ENCODE measurements at places on chromosomes 3 and 15.

DNA sequence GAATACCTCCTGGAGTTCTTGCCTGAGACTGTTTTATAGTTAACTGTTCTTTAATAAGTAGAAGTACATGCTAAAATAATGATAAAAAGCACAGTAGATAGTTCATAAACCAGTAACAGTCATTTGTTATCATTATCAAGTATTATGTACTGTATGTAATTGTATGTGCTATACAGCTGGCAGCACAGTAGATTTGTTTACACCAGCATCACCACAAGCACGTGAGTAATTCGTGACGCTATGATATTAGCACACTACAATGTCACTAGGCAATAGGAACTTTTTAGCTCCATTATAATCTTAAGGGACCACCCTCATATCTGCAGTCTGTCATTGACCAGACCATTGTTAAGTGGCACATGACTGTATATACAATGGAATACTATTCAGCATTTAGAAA lies 534.7 kb downstream of the FHIT start:
- DNase-seq = no peak

- DNase-seq = no peak
These were observed 1.4 kb upstream of the HERC1 start for GRCh38 chr15:63835211-63835568.

DNA sequence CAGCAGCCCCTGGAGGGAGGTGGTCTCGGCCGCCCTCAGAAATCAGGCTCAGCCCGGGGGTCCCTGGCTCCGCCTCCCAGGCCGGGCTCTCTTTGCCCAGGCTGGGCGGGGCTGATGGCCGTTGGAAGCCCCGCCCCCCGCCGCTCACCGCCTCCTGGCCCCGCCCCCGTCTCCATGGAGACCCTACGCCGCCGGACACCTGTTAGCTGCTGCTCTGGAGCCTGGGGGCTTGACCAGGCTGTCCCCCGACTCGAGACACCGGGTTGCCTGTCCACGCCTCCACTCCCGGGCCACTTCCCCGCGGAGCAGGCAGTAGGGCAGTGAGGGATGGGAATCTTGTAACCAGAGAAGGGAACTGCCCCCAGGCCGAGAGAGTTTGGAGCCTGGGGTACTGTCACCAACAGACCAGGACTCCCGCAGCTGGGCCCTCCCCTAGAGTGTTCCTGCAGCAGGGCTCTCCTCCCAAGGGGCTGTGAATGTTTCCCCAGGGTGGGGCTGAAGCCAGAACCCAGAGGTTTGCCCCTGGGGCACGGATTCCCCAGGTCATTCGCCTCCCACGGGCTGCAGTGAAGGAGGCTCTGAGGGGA lies 27.8 kb upstream of the RPL32 start:
- DNase-seq = peak; percentile 75

- DNase-seq = no peak
These were observed 503.4 kb upstream of the SEMA6D start for GRCh38 chr15:47213883-47214282.

DNA sequence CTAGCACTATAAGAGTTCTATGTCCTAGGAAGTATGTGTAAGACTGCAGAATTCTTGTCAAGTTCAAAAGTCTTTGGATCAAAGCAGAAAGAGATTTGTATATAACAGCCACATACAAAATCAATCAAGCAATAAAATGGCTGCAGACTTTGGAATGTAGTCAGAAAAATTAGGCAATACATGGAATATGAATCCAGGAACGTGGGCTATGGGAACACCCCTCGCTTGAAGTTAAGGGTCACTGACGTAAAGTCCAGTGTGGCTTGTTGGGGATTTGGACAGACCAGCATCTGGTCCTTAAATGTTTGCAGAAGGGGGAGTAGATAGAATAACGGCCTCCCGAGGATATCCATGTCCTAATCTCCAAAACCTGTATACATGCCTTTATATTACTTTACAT lies 178.6 kb downstream of the ADAMTS9 start:
- no peak for DNase-seq

- no peak for DNase-seq
These were observed 79.9 kb upstream of the HACD2 start for GRCh38 chr3:123664753-123665152.

DNA sequence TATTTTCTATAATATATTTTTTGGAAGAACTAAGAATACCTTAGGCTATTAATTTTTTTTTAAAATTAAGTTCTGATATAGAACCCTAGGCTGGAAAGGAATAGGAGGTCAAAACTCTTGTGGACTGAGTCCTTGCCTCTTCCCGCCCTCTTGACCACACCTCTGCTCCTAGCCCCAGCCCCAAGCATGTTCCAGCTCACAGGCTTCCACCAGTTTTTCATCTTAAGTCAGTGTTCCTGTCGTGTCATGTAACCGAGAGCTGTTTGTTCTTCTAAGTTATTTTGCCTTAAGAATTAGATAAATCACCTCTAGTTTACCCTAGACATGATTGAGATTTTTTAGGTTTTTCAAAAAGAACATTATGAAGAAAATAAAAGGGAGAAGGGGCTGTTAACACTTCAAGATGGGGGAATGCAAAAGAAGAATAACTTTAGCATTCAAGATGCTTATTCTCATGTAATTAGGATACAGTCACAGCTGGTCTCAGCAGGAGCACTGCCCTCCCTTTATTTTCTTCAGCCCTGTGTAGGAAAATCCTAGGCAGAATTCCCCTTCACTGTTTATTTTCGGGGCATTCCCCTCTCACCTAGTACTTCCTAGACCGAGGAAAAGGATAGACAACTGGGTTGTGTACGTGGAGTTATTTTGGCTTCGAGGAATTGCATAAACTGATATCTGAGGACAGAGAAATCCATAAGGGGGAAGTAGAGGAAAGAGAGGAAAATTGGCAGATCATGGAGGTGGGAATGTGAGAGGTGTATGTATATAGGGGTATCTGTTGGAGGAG lies 110.2 kb downstream of the CMSS1 start:
- DNase-seq = no peak

DNA sequence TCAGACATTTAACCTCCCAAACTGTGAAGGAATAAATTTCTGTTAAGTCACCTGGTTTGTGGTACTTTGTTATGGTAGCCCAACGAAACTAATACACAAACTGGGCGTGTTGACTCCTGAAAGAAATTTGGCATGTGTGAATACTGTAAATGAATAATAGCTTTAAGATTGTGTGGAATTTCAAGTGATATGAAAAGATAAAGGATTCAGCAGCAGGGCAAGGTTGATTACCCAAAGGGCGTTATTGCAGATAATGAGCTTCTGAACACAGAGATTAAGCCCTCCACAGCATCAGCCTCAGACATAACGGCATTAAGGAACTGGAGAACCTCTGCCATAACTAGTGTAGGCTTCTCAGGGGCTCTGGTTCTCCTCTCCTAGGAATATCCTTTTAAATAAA lies 451.5 kb upstream of the NECTIN3 start:
- no peak for DNase-seq

GRCh38 chr3:35946121-35946853 lies 307.0 kb downstream of the ARPP21 start:
- no peak for DNase-seq

GRCh38 chr15:31375772-31376171 lies 49.1 kb downstream of the KLF13 start:
- no peak for DNase-seq

All from activated effector memory CD4-positive, alpha-beta T cell treated with anti-CD3 and anti-CD28 coated beads, Interleukin-2, amount 50 U/mL, for 16 hours (primary cell).